Stimulated activated CD8-positive, alpha-beta memory T cell treated with anti-CD3 and anti-CD28 coated beads, Interleukin-15, amount 100 ng/mL, for 4 hours (primary cell): ENCODE measurements at places on chromosomes 2 and 18.

DNA sequence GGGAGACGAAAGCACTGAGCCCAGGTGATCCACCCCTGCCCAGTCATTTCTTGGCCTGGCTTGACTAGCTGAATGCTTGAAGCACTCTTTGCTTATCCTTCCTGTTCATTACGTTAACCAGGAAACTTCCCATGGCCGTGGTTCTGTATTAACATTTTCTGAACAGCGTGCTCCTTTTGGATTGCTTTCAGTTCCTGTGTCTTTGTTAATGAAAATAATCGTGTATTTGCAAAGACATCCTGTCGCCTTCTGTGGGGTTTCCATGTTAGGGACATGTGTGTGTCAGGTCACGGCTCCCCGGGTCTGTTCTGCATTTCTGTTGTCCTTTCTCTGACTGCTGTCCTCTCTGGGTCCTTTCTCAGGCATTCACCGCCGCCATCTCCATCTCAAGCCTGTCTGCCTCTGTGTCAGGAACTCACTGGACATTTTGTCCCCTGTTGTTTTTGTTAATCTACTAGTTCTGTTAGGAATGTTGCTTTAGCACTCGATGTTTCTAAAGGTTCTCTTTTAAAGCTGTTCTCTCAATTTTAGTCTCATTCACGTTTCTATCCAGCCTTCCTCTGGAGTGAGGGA lies 434.1 kb upstream of the HS6ST1 start:
- DNase-seq: no peak

- no peak for DNase-seq
Observed at GRCh38 chr2:161036926-161037325, 123.3 kb upstream of the TANK start.

DNA sequence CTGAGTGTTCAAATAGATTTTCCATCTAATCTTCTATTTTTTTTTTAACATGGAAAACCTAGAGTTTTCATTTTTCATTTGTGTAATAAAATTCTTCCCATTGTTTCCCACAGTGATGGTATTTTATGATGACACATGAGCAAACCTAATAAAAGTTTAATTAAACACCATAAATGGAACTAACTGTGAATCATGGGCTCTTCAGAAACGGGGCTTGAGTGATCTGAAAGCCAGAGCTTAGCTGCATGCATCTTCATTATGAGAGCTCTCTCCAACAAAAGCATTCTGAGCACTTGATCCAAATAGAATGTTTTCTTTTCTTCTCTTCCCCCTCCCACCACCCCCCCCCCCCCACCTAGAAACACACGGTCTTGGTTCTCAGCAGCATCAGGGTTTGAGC lies 82.1 kb upstream of the REV1 start:
- DNase-seq: no peak

DNA sequence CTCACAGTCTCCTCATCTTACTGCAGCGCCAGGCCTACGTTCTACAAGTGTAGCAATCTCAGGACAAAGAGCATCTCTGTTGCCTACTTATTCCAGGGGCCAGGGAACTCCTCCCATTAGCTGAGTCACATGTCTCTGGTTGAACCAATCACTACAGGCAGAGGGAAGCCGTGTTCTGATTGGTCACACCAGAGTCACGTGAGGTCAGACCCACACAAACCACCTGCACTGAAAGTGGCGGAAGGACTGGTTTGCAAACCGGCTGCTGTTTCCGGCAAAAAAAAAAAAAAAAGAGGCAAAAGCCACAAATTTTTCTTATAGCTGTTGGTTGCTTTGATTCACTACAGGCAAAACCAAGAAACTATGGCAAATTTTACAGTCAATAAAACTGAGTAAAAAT lies 21.9 kb upstream of the USP14 start:
- DNase-seq: no peak

DNA sequence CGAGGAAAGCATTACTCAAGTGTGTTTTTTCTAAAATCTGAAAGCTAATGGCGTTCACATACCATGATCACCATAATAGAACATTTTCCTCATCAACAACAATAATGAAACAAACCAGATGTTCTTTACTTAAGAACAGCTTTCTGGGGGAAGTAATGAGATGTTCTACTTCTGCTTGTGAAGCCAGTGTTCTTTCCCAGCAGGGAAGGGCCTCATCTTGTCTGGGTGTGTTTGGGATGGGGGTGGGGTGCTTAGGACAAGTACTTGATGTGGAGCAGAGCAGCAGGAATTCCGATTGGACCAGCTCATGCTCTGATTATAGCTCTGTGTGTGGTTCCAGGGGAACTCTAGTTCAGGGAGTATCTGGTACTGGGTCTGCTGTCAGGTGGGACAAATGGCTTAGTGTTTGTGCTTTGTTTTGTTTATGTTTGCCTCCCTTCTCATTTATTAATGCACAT lies 163.0 kb upstream of the NOSTRIN start:
- no peak for DNase-seq

GRCh38 chr2:20366672-20367116 lies 16.1 kb upstream of the PUM2 start:
- DNase-seq: no peak

DNA sequence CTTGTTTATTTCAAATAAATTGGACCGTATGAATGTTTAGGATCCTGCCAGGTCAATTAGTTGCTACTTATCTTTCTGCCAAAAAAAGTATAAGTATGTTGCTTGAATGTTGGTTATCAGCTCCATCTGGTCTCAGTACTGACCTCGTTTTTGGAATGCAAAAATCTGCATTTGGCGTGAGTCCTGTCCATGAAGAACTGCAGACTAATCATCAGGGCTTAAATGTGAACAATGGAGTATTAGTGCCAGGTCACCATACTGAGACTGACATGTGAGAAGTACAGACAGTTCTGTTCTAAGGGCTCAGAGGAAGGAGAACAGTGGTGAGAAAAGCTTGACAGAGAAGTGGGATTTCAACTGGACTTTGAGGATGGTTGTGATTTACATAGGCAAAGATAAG lies 393.1 kb upstream of the SLC14A2 start:
- DNase-seq: no peak

- no peak for DNase-seq
Observed at GRCh38 chr2:239131521-239131920, 269.3 kb downstream of the HDAC4 start.

DNA sequence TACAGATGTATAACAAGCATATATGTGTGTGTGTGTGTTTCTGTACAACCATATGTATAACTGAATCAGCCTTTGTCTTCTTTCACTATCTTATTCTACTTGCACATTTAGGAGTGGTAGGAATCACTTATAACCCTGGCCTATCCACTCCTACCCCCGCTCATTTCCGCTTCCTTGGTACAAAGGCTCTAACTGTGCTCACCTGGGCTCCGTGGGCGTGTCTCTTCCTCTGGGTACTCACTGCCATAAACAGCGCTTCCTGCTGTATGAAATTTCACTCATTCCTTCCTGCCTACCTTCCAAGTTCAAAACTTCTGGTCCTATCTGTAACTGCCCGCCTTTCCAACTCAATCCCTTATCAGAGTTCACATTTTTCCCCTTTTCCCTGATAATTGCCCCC lies 815.5 kb downstream of the EPHA4 start:
- DNase-seq: no peak

GRCh38 chr2:120052597-120052996 lies 39.7 kb downstream of the EPB41L5 start:
- no peak for DNase-seq

- no peak for DNase-seq
Observed at GRCh38 chr18:6624661-6625311, 104.7 kb upstream of the ARHGAP28 start.
